ENCODE measurements at places on chromosomes 2 and 18.

DNA sequence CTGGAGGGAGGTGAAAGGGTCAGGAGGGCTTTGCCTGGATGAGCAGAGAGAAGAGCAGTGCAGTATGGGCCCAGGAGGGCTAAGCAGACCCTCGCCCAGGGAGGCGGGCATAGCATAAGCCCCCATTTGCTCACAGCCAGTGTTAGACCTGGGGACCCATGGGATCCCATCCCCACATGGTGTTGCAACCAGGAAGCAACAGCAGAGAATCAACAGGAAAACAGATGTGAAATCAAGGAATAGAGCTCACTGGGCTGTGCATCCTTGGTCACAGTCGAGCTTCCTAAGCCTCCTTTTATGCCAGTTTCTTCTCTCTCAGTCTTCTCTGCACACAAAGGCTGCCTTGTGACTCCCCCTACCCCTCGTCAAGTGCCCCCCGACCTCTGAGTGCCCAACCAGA is 19.9 kb downstream of the ASB18 start:
- DNase-seq = no peak

GRCh38 chr2:164114937-164115336 is 379.1 kb upstream of the FIGN start:
- DNase-seq = no peak

DNA sequence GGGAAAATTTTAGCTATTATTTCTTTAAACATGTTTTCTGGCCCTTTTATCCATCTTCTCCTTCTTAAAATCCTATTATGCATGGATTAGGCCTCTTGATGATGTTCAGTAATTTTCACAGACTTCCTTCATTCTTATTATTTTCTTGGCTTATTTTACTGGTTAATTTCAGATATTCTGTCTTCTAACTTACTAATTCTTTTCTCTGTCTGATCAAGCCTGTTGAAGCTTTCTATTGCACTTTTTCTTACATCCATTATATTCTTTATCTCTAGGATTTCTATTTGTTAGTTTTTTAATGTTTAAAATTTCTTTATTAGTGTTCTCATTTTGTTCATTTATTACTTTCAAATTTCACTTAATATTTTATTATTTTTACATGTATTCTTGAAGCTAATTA is 105.3 kb upstream of the GALNT13 start:
- no peak for DNase-seq

GRCh38 chr2:67446491-67446911 is 49.4 kb downstream of the ETAA1 start:
- DNase-seq = no peak

DNA sequence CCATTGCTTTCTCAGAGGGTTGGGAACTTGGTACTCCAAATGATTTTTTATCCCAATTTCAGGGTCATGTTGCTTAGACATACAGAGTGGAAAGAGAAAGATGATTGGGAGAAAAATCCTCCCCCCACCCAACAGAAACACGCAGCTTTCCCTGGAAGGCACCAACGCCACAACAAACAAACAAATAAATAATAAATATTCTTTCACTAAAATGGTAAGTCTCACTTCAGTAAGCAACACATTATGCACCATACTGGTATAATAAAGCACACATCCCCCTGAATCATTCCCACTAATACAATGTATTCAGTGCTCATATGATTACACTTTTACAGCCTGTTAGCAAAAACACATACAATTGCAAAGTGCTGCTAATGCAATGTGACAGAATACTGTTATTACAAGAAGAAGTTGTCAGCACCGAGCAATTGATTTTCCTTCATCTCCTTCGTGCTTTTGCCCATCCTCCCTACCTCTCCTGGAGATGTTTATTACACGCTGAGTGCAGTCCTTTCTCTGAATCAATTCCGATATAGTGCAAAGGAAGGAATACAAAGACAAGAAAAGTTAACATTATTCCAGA is 359.9 kb downstream of the TXNL1 start:
- no peak for DNase-seq

DNA sequence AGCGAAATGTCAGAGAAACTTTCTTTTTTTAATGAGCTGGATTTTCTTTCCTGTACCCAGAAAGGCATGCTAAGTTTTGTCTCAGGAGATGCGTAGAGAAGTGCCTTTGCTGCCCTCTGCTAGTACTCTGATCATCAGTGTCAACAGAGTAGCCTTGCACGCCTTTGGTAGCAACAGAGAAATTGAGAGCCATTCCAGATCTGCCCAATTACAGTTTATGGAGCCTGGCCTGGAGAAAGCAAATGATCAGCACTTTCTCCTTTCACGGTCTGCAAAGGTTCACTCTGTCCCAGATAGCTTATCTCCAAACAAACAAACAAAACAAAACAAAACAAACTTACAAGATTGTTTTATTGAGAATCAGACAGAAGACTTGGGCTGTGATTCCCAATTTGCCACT is 792.8 kb upstream of the PIK3C3 start:
- DNase-seq = no peak

GRCh38 chr2:128316777-128317180 is 1.9 kb downstream of the HS6ST1 start:
- no peak for DNase-seq

GRCh38 chr2:130870779-130871178 is 34.1 kb downstream of the ARHGEF4 start:
- DNase-seq = no peak

- DNase-seq = no peak
Observed at GRCh38 chr2:226184940-226185615, 614.5 kb downstream of the IRS1 start.

DNA sequence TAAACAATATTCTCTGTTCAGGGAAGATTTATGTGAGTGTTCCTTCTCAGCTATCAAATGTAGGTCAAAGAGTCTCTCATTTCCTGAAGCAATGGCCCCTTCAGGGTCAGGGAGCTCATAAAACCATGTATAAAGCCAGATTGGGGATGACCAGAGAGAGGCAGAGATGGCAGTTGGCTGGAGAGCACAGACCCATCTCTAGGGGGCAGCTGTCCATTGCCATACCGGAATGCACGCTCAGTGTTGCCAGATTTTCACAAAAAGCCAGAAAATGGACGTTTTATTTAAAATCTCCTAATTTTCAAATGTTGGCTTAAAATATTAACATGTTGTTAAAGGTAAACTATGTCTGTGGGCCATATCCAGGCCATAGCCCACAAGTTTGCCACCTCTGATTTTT is 1920.7 kb upstream of the CELF4 start:
- no peak for DNase-seq

- no peak for DNase-seq
Observed at GRCh38 chr2:160584972-160585494, 91.4 kb upstream of the RBMS1 start.

- no peak for DNase-seq
Observed at GRCh38 chr2:128726911-128727310, 408.2 kb upstream of the HS6ST1 start.

GRCh38 chr18:45321520-45321919 is 293.8 kb upstream of the SLC14A2 start:
- DNase-seq = no peak

DNA sequence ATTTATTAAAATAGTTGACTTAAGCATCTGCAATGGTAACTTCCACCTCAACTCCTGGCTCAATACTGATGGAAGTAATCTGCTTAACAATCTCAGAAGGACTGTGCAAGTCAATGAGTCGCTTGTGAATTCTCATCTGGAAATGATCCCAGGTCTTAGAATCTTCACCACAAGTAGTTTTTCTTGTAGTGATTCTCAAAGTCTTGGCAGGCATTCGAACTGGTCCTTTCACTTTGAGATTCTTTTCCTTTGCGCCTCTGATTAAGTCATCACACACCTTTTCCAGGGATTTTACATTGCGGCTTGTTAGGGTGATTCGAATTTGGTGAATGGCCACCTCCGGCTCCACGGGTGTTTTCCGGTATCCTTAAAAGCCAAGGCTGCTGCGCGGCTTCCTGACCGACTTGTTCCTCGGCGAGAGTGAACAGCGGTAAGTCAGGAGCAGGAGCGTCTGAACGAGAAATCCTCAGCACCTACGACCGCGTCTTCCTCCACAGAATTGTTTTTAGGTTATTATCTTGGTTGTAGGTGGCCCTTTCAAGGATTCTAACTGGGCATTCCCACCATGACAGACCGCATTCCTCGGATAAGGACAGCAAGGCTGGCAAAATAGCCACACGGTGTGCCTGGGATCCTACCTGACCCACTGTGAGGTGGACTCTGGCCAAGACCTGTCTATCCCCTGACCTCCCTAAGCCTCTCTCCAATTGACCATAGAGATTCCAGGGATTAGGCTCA is 23.8 kb upstream of the SLC20A1 start:
- DNase-seq = no peak

DNA sequence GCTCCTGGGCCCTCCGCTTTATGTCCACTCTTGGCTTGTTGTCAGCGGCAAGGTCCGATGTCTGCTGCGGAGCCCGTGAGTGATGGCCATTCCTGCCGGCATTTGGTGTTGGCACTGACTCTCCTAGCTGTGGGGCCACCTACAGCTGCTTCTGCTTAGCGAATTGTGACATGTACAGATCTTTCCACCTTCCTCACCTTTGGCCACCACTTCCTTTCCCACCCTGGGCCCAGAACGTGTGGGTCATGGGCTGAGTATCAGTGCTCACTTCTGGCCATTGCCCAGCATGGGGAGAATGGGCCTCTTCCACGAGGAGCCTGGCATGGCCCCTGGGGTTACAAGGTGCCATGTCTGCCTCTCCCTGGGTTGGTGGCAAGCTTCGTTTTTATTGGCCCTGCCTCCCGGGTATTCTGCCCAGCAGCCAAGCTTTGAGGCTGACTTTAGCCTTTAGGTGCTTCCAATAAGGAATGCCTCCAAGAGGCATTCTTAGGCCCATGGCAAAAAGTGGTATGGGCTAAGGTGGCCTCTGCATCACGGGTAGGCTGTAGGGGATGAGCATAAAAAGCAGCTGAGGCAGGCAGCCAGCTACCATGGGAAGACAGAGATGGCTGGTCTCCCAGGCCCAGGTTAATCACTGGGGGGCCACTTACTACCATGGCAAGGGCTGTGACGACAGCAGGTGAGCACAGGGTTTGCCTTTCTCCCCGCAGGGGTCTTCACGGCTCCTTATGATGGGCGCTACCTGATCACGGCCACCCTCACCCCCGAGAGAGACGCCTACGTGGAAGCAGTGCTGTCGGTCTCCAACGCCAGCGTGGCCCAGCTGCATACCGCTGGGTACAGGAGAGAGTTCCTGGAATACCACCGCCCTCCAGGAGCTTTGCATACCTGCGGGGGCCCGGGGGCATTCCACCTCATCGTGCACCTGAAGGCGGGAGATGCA is 65.8 kb downstream of the EMILIN2 start:
- no peak for DNase-seq

DNA sequence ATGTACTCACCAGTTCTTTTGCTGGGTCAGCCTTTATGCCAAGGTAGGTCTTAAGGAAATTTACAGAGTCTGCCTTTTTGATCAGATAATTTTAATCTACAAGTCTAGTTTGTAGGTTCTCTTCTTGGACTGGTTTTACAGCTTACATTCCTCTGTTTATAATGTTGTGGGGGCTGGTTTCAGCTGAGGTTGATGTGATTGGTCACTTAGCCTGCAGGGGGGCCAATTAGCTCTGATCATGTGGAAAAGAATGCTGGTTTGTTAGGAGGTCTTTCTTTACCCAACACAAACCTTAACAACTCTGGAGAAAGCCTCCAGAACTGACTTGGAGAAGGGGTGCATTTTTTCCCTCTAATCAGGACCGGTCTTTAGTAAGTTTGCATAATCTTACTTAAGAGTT is at the start of gene KCNJ13:
Gene KCNJ13, minus strand, starts transcription at position 131 of the 400 bp plus-strand sequence. CDS start 5,203 bp downstream, outside the sequence.
- DNase-seq = no peak

DNA sequence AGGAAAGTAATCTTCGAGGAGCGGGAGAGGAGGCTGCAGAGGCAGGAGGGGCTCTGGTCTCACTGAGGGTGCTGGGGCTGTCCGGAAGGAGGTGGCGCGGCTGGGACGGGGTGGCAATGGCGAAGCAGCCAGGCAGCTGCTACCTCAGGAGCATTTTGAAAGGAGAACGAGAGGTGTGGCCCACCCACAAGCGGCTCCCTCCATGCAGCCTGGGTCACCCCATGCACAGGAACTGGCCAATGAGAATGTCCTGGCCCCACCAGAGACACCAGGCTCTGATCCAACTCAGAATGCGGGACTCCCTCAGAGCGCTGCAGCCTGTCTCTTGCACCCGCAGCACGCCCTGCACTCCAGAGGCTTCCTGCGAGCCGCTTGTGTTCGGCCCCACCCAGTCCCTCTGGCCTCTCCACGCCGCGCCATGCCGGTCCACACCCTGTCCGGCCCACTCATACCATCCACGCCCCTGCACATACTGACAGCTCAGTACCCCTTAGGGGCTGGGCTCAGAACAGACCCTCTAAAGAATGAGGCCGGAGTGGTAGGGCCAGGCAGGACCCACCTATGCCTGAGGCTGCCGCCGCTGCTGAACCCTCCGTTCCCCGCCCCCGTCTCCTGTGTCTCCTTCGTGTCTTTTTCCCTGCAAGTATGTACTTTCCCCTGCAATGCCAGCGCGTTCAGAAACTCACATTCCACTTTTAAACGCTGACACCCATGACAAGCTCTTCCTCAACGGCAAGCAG is 6.4 kb upstream of the BOK start:
- no peak for DNase-seq

GRCh38 chr2:39429746-39430145 is 7.3 kb downstream of the MAP4K3 start:
- DNase-seq = no peak

GRCh38 chr2:25265001-25265400 is 76.7 kb downstream of the DNMT3A start:
- DNase-seq = no peak

DNA sequence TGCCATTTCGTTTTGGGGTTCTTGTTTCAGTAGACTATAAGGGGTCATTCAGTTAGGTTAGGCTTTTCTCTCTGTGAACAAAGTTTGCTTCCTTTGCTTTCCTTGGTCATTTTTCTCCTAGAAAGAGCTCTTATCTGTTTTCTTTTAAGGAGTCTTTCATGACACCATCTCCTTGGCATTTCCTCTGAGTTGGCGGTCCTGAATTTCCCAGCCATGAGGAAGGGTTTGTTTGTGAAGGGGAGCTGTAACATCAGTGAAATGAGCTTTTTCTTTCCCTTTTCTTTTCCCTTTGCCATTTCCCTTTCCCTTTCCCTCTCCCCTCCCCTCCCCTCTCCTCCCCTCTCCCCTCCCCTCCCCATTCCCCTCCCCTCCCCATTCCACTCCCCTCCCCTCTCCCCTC is 61.7 kb downstream of the MAP4K4 start:
- no peak for DNase-seq

- no peak for DNase-seq
Observed at GRCh38 chr2:240457223-240458043, 22.0 kb downstream of the GPC1 start.

DNA sequence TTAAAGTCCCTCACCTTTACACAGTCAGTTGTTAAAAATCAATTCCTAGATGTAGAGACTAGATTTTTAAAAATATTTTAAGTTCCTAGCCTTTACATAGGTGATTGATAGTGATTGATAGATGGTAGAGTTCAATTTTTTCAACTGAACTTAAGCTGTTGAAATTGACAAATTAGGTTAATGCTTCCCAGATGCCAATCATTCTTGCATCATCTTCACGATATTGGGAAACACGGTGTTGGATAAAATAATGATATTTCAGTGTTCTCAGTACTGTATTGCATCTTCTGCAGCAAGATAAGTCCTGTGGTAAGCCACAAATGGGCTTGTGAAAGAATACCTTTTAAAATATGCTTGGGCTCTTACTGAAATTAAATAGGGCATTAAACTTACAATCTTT is 667.6 kb downstream of the STK39 start:
- no peak for DNase-seq

- DNase-seq = no peak
Observed at GRCh38 chr2:127048969-127049897, 57.7 kb downstream of the BIN1 start.

All from stimulated activated CD8-positive, alpha-beta memory T cell treated with anti-CD3 and anti-CD28 coated beads, Interleukin-15, amount 100 ng/mL, for 24 hours (primary cell).